SK-N-SH (cell line): ENCODE measurements at places on chromosomes 7 and 10. TPM values are rescaled to one million over a fixed set of nuclear protein-coding genes. Genes with fewer than 3 reads are reported as not detected.

The PNLIP gene
- polyA plus RNA-seq, result not detected in 2 replicates

The NXPH1 gene
- polyA plus RNA-seq, result not detected in 2 replicates

The GRID1 gene
- polyA plus RNA-seq, result 0.13 and 0.24 TPM in 2 replicates

- no peak for DNase-seq
Measured at GRCh38 chr10:73891540-73891939, 17.2 kb upstream of the CAMK2G start.

DNA sequence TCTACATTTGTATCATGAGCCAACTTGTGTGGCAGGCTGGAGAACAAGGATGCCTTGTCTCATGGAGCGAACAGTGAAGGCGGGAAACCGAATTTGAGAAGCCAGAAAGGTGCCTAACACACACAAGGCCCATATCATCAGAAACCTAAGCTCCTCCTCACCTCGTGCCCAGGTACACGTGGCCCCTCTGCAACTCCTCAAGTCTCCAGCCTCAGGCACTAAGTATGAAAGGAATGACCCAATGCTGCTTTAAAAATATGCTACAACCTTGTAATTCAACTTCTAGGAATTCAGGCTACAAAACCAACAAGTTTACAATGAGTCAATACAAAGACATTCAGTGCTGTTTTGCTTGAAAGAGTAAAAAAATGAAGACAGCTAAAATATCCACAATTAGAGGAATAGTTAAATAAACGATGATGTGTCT is 95.7 kb downstream of the CDK6 start:
- DNase-seq, result no peak

The DEPP1 gene
- 5.3 and 6.1 TPM in 2 replicates for polyA plus RNA-seq

- peak; percentile 72 for DNase-seq
Measured at GRCh38 chr7:143299840-143300239, 11.7 kb downstream of the CASP2 start.

DNA sequence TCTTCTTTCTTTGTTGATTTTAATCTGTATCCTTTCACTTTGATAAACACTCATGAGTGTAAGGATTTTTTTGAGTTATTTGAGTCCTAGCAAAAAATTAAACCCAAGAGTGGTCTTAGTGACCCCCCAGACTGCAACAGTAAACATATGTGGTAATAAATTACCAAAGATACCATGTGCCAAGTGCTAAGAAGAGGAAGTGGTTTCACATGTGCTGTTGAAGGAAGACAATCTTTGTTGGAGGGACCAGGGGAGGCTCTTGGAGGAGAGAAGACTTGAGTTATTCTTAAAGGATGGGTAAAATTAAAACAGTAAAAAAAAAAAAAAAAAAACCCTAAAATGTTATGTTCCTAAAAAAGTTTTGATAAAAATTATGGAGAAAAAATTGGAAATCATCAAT is 150.2 kb downstream of the SEC23IP start:
- no peak for DNase-seq
